ENCODE measurements at places on chromosomes 2 and 18.

- no peak for DNase-seq
Observed at GRCh38 chr18:42976869-42977590, 138.5 kb downstream of the RIT2 start.

DNA sequence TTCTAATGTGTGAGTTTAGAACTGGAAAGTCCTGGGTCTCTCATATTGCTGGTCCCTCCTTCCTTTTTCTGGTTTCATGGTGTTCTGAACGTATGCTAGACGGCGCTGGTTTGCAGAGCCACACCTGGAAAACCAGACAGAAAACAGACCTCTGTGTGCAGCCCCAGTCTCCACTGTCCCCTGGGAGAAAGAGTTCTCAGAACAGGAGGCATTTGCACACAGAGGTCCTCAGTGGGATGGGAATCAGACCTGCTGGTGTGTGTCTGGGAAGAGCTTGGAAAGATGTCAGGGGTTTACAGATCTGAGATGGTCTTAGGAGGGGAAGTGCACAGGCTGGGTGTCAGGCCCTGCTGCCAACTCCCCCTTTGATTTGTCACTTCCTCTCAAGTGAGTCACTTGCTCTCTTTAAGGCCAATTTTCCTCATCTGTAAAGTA, 14.9 kb upstream of the MBP start:
- DNase-seq: no peak

DNA sequence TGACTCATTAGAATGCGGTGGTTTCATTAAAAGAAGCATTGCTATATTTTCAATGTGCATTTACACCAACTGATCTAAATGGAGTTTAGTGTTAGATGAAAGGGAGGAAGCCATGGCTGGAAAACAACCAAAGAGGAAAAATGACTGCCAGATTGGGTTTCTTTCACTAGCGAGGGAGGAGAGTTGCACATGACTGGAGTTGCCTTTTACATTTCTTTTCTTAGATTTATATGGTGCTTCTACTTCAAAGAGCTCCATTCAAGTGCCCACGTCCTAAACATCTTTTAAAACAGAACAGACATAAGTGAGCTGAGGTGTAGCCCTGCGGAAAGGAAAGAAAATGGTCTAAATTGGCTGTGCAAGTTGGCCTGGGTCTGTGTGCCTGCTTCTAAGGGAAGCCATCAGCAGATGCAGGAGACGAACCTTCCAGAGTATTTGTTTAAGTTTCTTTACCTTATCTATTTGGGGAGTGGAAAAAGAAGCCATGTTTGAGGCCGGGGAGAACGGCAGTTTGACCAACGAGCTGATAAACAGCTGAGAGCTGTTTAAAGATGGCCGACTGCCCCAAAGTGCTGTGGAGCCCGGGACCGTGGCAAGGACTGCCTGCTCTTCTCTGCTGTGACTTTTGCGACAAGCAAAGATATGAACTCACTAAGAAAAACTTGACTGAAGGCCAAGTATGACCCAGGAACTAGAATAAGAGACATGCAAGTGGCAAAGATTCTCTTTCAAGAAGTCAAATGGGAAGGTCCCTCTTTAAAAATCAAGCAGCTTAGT, 327.0 kb downstream of the ZNF516 start:
- no peak for DNase-seq

DNA sequence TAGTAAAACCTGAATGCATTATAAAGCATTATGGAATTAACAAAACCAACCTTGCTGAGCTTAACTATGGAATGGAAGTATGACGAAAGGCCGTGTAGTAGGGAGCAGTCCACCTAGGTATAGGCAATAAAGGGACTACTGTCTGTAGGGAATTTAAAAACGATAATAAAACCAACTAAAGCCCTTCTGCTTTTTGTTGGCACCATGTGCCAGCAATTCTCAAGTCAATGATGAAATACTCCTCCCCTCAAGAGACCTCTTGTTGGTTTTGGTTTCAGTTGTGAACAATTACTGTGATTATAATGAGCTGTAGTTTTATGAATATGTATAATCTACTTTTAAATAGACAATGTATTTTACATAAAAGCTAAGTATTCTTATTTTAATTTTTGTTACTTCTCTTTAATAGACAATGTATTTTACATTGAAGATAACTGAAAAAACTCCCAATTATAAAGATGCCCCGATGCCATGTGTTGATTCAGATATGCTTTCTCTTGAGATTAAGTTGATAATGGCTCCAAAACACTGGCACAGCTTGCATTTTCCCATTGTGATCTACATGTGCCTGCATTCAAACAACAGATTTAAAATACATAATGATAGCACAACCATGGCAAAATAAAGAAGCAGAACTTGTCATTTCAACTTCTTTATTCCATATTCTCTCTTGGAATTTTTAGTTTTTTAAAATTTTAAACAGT, 55.5 kb upstream of the ZDBF2 start:
- DNase-seq: no peak

DNA sequence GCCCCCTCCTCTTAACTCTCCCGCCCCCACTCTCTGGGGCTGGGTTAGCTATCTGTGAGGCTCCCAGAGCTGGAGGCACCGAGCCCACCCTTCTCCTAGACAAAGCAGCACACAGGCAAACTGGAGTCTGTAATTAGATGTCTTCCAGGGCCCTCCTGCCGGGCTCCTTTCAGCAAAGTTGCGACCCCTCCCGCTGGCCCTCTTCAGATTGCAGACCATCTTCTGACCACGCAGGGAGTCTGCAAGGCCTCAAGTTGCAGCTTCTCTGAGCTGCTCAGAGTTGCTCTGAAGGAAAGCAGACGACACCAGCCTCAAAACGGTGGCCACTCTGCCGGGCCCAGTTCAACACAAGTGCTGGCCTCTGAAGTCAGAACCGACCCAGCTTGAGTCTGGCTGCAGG, 228.4 kb upstream of the COPS8 start:
- DNase-seq: no peak

- DNase-seq: no peak
Observed at GRCh38 chr18:23244401-23244800, 109.1 kb downstream of the CABLES1 start.

GRCh38 chr2:224971214-224971613, 71.1 kb downstream of the DOCK10 start:
- no peak for DNase-seq

- no peak for DNase-seq
Observed at GRCh38 chr2:206955253-206955652, 15.9 kb downstream of the CPO start.

DNA sequence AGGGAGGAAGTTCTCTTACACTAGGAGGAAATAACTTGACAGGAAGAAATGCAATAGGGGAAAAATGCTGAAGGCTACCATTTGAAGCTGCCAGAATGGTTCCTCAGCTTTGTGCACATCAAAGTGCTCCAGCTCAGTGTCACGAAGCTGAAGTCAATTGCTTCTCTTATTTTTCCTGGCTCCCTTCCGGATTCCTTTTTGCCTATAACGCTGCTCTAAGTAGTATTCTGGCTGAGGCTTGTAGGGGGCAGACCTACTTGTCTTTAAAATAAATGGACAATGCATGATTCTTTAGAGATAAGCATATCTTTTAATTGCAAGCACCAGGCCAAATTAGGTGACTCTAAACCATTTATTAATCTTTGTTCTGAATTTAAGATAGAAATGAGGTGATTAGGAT, 60.3 kb upstream of the SCN1A start:
- no peak for DNase-seq

DNA sequence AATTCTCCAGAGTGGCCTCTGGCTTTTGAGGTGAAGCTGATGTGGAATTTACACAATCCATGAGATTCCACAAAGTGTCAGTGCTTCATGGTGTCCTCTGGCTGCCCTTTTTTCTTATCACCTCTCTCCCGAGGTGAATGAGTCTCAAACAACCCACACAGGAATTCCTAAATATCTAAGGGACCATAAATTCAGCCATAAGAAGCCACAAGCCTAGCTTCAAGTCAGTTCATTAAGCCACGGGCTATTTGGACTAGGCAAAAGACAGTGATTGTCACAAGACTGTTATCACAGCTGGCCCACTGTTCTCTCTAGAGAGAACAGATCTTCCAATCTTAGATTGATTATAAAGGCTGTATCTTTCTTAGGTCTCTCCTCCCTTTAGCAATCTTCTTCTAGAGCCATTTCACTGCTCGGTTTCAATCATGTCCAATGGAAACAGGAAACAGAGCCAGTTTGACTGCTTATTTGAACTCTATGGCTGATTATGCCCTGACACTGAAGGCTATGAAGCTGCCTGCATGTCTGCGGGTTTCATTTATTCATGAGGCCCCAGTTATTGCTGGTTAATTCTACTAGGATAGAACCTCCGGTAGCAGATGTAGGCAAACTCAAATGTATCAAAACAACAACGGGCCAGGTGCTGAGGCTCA, 4.1 kb downstream of the NEMP2 start:
- DNase-seq: no peak

DNA sequence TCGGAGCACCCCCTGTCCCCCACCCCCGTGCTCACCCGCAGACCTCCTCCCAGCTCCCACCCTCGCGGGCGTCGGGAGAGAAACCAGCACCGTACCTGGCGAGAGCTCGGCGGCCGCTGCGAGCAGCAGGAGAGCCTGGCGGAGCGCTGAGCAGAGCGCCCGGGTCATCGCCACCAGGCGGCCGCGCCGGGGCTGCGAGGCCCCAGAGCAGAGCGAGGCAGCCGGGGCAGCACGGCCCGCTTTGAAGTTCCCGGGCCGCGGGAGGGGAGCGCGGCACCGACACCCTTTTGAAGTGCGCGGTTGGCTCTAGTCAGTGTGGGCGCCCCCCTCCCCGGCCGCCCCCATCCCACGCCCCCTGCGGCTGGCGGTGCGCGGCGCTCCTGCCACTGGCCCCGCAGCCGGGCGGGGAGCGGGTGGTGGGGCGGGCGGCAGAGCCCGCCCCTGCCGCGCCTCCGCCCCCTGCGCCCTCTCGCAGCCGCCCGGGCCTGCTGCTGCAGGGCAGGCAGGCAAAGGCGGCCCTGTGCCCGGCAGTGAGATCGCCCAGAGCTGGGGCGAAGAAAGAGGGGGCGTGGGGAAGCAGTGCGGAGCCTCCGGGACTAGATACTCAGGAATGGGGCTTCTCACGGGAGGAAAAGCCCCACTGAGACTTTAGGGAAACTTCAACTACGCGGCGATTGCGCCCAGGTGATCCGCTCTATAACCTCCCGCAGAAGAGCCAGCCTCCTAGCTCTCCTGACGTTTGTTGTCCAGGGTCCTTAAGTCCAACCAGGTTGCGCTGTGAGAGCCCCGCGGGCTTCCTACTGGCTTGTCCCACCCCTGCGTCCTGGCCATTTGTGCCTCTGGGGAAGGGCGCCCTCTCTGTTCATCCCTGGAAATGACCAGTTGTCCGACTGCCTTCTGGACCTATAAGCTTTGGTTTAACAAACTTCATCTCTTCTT, at the start of gene ACVR1C:
Gene ACVR1C (minus strand): TSS at position 388 of the 939 bp plus-strand sequence. CDS start 220 bp downstream, at position 168.
- DNase-seq: peak; percentile 46

- DNase-seq: no peak
Observed at GRCh38 chr2:126639276-126639675, 16.7 kb upstream of the GYPC start.

GRCh38 chr2:234680688-234681619, 184.1 kb upstream of the ARL4C start:
- no peak for DNase-seq

- DNase-seq: no peak
Observed at GRCh38 chr2:168956392-168956791, 55.3 kb downstream of the G6PC2 start.

- DNase-seq: no peak
Observed at GRCh38 chr2:238689871-238690389, 158.0 kb upstream of the TWIST2 start.

- no peak for DNase-seq
Observed at GRCh38 chr18:23126376-23127056, 8.8 kb upstream of the CABLES1 start.

DNA sequence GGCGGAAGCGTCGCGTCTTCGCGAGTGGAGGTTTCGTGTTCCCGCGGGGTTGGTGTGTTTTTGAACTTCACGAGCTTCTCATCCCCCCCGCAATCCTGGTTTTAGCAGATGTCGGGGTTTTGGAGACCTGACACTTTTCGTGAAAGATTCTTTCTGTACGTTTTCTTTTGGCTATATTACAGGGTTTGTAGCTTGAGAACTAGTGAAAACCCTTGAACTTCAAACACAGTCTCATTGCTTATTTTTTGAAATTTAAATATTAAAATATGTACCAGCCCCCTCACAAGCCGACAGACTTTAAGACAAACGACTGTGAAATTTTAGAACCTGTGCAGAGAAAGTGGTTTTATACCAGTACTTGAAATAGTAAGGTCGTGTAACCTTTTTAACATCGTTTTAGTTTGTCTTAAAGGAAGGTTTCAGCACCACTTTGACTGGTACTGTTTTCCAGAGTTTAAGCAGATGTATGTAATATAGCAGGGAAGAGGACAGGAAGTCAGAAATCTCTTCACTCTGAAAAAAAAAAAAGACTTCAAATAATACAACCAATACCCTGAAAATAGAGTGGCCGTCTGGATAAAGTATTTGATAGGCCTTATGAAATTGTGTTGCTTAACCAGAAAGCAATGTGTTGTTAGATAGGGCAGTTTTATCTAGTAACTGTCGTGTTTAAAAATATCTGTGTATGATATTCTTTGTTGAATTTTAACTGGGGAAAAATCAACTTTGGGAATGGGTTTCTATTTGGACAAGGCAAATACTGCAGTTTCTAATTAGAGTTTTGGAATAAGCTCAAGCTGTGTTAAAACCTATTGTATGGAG, 1.4 kb downstream of the SPATS2L start:
- DNase-seq: no peak

DNA sequence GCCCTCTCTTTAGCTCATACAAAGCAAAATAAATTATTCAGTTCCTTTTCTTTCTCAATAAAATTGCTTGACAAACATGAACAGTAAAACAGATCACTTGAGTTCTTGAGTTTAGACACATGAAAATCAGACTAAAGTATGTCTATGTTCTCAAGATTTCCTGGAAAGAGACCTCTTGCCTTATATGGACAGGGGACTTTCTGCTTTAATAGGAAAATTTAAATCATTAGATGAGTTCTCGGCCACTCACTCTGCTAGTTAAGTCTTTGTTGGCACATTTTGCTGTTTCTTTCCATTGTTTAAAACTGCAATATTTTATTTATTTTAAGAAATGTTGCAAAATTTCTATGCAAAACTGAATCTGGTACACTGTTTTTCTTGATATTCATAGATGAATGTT, 207.8 kb downstream of the RND3 start:
- DNase-seq: no peak

GRCh38 chr2:216551234-216552068, 52.8 kb downstream of the RPL37A start:
- DNase-seq: no peak

DNA sequence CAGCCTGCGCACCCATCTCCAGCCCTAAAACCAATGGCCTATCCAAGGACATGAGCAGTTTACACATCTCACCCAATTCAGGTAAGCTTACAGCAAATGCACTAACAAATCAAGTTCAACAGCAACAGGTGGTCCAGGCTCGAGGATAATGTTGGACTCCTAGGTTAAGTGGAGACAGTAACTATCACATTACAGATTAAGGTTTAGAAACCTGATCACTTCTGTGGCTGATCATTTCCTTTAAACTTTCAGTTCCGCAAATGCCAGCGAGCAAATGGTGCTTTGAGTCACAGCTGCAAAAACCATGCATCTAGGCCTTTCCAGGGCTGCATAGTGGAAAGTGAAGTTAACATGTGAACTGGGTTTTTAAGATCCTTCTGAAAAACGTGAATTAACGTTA, 259.4 kb downstream of the GBX2 start:
- no peak for DNase-seq

- DNase-seq: no peak
Observed at GRCh38 chr2:96157649-96158553, 12.7 kb upstream of the DUSP2 start.
